ENCODE measurements at places on chromosomes 12 and 14. TPM values are rescaled to one million over a fixed set of nuclear protein-coding genes. Genes with fewer than 3 reads are reported as not detected.
A peak's percentile ranks its signal among the peaks of the same experiment; 100 is the strongest.

DNA sequence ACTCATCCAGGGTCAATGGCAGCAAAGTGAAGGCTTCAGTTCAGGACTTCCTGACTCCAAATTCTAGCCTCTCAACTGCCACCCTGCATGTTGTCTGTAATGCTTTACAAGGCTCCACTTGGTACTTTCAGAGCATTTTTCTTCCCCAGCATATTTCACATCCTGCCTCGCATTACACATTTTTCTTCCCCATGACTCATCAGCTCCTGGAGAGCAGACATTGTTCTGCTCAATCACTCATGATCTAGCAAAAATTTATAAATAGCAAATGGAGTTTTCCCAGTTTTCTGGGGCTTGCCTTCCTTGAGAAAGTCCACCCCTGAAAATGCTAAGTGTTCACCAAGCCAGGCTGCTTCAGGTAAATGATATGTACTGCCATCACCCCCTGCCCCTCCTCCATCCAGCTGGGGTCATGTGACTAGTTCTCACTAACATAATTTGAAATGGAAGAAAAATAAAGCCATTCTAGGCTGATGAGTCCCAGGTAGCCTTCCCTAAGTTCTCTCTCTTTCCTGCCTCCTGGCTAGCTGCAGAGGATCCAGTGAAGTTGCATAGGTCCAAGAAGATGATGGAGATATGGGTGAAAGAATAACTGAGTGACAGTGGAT, 69.4 kb downstream of the ARMH4 start:
- DNase-seq = peak; percentile 43

DNA sequence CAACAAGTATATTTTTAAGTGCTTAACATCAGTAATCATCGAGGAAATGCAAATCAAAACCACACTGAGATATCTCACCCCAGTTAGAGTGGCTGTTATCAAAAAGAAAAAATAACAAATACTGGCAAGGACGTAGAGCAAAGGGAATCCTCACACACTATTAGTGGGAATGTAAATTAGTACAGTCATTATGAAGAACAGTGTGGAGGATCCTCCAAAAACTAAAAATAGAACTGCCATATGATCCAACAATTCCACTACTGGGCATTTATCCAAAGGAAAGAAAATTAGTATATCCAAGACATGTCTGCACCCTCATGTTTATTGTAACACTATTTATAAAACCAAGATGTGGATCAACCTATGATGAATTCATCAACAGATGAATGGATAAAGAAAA, 149.0 kb upstream of the PWP1 start:
- no peak for DNase-seq

- DNase-seq = peak; percentile 37
These were observed 24.6 kb downstream of the EXOC5 start for GRCh38 chr14:57244106-57244505.

DNA sequence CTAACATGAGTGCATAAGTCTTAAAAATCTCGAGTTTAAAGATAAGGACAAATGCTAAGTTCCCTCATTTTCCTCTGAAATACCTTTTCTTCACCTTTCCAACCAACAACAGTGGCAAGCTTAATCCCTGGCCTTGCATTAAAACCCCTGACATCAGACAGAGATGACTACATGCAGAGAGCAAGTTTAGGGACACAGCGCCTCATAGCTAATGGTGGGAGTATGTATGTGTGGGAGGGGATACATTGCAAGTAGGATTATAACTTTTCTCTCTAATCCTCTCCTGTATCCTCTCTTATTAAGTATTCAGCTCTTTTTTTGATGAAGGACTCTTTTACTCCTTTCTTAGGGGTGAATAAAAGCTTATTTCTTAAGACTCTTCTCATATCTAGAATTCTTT, 547.1 kb downstream of the CCER1 start:
- no peak for DNase-seq

DNA sequence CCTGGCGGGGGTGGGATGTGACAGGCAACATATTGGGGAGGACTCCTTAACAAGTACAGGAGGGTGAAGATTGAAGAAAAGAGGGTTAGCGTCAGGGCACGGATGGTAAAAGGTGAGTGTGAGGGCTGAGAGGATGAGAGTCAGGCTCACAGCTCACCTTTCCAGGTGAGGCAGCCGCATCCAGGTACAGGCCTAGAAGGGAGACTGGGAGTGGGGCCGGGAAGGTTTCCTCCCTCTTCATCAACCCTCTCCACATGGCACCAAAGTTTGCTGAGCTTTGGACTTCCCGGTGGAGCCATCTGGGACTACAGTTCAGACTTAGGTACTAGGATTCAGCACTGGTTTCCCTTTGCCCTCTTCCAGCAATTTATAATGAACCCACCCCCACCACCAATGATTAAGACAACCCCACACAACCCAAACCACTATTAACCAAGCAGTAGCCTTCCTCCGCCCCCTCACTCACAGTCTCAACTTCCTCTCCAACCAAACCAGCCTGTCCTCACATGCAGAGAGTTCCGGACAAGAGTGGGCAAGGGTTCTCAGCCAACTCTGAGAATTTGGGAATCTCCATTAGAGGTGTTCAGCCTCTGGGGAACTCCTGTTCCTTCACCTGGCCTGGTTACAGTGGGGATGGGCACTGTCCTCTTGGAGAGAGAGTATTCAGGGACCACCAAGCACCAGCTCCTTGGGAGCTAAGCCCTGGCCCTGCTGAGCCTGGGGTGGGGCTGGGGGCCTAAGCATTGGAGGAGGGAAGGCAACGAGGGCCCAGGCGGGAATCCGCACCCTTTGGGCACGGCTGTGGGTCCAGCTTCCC, 2.4 kb upstream of the HOXC4 start:
- DNase-seq = no peak

DNA sequence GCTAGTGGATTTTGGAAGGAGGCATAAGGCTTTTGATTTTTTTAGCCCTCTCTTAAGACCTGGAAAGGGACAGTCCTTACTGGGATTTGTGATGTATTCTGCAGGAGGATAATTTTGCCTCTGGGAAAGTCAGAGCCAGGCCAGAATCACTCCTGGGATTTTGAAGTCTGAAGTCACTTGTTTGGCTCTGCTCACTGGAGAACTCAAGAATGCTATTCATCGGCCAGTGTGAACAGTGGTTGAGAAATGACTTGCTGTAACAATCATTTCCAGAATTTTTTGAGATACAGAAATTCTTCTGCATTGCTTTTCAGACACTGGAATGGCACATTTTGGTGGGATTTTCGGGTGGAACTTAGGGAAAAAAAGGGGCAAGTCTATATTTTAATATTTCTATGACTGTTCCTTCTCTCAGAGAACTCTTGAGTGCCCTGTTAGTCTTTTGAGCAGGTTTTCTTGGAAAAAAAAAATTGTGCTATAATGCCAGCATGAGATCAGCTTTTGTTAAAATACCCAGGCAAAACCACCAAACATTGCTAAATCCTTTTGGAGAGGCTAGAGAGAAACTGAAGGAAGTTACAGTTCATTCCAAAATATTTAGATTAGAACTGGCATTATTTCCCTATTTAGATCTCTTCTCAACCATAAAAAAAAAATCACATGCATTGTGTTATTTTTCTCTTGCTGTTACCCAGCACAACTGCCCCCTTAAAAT, 26.1 kb upstream of the BHLHE41 start:
- peak; percentile 34 for DNase-seq

DNA sequence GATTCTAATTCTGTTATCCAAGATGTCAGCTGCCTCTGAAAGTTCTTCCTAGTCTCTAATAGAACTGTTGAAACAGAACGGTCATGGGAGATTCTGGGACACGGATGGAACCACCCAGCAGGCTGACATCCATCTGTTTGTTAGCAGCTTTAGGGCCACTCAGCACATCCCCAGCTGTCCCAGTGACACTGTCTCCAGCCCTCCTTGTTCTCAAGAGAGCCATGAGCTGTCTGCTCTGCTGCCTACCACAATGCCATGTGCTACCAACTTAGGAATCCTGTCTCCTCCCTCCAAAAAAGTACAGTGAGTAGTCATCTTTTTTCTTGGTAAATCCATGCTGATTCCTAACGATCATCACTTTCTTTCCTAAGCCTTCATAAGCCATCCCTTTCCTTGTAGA, 130.5 kb downstream of the ZFP36L1 start:
- DNase-seq = no peak

DNA sequence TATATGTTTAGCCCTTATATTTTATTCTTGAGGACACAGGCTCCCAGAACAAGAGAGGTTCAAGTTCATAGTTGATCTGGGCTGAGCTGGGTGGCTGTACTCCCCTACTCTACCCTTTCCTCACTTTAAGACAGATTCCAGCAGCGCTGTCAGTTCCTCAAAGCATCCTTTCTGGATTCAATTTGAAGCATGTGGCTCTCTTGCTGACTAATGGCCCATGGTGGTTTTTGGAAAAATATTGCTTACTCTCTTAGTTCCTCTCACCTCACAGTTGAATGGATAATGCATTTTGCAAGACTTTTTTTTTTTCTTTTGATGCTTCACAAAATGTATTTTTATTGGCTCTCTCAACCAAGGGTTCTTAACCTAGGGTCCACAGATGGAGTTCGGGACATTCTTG, 4.1 kb downstream of the PELI2 start:
- DNase-seq = no peak

DNA sequence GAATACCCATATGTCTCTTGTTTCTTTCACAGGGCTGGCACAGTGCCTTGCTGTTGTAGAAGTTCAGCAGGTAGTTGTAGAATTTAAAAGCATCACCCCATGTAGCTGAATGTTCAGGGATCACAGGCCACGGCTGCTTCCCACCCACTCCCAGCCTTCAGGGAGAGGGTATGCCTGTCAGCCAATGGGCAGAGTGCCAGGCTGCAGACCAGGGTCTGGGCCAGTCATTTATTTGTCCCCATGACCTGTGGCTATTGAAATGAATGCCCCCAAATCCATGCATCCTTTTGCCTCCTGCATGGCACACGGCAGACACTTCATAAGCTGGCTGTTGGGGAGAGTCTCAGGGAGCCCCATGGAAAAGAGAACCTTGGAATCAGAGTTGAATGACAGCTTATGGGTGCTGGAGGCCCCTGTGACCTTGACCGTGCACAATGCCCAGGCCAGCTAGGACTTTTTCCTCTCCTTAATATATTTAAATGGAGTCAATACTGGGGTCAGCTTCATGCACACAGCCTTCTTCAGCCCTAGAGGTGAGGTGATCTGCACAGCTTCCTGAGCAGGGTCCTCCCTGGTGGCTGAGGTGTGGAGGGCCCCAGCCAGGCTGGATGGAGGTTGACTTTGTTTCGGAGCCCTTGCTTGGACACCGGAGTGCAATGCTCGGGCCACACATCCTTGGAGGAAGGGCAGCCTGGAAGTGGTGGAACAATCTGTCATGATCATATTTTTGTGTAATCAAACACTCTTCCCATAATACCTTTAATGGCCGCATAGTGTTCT, 45.3 kb downstream of the PRMT8 start:
- DNase-seq = no peak

DNA sequence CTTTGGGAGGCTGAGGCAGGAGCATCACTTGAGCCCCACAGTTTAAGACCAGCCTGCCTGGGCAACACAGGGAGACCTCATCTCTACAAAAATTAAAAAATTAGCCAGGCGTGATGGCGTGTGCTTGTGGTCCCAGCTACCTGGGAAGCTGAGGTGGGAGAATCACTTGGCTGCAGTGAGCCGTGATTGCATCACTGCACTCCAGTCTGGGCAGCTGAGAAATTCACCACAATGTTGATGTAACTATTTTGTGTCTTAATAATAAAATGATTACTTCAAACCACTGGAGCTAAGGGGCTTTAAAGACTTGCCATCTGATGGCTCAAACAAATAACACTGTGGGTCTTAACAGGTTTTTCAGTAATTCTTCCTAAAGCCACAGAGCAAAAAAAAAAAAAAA, 10.8 kb downstream of the ERH start:
- no peak for DNase-seq

DNA sequence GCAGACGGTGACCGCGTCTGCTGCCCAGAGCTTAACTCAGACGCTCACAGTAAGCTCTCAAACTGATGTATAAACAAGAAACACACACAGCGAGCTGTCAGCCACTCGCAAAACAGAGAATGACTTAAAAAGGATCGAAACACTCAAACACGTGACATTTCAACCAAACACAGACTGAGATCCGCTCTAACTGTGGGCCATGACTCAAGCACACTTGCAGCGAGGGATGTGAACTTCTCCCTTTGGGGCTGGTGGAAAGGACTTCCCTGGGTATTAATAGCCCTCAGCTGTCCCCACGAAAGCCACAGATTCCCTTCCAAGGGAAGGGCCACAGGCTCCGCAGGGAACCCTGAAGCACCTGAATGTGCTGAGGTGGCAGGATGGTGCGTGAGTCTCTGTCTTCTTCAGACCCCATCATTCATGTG, 29.1 kb downstream of the CCDC88C start:
- no peak for DNase-seq

GRCh38 chr12:31308116-31308515, 17.8 kb downstream of the SINHCAF start:
- DNase-seq = no peak

GRCh38 chr14:59305836-59306555, 117.5 kb downstream of the DAAM1 start:
- DNase-seq = no peak

- no peak for DNase-seq
These were observed 26.9 kb downstream of the GSTZ1 start for GRCh38 chr14:77347751-77348150.

GRCh38 chr12:2892246-2892645, 1.6 kb downstream of the TULP3 start:
- DNase-seq = no peak

PRH2 gene
- total RNA-seq = not detected

SMOC1 gene
- total RNA-seq = not detected

KRT75 gene
- total RNA-seq = not detected

ADAMTS20 gene
- 0.55 TPM for total RNA-seq

WNT1 gene
- total RNA-seq = not detected

CTSG gene
- total RNA-seq = 0.89 TPM

SART3 gene
- 54.9 TPM for total RNA-seq
